ENCODE measurements at places on chromosomes 16 and 17. TPM values are rescaled to one million over a fixed set of nuclear protein-coding genes. Genes with fewer than 3 reads are reported as not detected.

- no peak for DNase-seq
Measured at GRCh38 chr17:14352136-14352535, 51.3 kb downstream of the HS3ST3B1 start.

- DNase-seq, result no peak
Measured at GRCh38 chr16:89006036-89006752, 29.2 kb upstream of the CBFA2T3 start.

DNA sequence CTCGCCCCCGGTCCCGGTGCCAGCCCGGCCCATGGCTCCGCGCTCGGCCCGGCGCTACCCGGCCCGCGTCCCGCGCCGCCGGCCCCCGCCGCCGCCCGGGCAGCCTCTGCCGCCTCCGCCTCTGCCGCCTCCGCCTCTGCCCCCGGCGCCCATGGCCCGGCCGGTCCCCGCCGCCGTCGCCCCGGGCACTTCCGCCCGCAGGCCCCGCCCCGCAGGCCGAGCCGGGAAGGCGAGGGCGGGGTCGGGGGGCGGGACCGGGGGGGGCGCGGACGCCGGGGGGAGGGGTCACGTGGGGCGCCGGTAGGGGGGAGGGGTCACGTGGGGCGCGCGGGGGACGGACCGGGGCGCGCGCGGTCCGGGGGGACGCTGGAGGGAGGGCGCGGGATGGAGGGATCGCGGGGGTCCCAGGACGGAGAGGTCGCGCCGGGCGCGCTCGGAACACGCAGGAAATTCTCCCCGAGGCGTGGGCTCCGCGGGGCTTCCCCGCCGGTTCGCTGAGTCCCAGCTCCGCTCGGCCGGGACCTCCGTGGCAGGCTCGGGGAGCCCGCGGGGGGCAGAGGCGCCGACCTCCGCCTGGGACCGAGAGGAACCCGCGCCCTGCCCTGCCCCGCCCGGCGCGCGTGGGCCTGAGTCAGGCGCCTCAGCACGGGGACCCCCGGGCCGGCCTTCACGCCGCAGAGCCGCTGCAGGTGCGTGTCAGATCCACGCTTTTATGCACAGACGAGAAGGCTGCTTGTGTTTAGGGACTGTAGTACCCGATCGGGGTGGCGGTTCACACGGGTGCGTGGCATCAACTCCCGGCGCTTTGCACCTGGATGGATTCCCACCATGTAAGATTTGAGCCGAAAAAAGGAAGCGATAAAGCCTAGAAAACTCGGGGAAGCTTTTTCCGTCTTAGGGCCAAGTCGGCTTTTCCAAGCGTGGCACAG is at the start of gene PGAP6:
Gene PGAP6 (minus strand): TSS at position 190 of the 929 bp plus-strand sequence. CDS start 157 bp downstream, at position 33.
- peak; percentile 67 for DNase-seq

- no peak for DNase-seq
Measured at GRCh38 chr16:57993438-57993837, 7.0 kb downstream of the ZNF319 start.

- no peak for DNase-seq
Measured at GRCh38 chr16:24085666-24086065, 170.5 kb upstream of the CACNG3 start.

- DNase-seq, result no peak
Measured at GRCh38 chr16:14378131-14378551, 251.9 kb downstream of the PARN start.

GRCh38 chr16:31135535-31136286 is at the start of gene PRSS8:
TSS of gene PRSS8 (minus strand) at chr16:31135727. CDS start at chr16:31135498, 229 bp downstream.
- no peak for DNase-seq

DNA sequence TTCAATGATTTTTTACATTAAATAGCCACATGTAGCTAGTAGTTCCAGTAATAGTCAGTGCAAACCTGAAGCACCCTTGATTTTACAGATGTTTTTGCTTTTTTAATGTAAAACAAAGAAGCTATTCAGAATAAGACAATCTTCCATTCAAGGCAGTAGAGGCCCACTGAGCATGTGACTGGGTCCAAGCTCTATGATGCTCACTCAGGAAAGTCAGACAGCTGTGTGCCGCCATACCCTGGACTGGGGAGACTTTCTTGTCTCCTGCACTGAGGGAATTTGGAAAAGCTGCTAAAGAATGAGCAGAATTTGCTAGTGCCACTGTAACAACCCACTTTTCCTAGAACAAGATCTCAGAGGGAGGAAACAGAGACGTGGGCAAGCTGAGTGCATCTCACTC is 11.5 kb downstream of the CENPN start:
- no peak for DNase-seq

DNA sequence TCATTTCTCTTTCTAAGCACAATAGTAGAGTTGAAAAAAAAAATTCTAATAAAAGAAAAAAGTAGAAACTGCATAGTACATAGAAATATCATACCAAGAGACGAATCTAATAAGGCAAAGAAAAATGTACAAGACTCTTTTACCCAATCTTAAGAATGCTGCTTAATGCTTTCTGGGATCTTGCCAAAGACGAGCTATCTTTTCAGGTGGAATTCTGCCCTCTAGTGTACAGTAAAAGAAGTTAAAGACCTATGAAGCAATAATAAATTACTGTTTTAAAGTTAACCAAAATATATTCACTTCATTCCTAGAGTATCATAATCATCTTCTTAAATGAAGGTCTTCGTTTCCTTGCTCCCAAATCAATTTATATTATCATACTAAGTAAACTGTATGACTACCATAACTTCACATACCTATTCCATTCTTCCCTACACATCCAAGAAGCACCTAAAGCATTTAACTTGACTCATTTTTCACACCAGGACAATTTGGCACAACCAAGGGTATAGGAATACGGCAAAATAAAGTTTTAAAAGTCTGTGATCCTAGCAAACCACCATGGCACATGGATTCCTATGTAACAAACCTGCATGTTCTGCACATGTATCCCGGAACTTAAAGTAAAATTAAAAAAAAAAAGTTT is 47.7 kb downstream of the CFDP1 start:
- no peak for DNase-seq

DNA sequence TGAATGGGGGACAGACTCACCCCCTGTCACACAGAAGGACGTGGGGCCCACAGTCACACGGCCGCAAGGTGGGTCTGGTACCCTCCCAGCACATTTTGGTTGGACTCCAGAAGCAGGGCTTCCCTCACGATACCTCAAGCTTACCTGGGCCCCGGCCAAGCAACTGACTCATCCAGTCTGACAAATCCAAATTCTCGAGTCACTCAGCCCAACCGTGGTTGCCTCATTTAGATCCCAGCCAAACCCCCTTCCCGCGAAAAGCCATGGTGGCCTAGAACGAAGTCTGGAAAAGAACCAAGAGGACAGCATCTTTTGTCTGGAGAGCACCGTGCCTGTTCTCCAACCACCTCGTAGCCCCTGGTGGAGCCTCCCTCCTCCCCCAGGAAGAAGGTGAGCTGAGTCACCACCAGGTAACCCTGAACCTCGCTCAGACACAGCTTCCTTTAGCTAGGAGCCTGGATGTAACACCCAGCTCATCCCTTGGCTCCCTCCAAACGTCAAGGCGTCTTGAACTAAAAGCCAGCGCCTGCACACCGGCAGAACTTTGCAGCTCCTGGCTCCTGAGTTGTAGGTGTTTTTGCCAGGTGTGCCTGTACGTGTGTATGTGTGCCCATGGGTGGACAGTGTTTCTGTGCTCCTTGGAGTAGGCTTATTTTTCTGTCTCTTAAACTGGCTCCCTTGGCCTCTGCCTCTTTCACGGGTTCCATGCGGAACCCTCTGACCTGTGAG is 78.9 kb downstream of the CMIP start:
- DNase-seq, result no peak

DNA sequence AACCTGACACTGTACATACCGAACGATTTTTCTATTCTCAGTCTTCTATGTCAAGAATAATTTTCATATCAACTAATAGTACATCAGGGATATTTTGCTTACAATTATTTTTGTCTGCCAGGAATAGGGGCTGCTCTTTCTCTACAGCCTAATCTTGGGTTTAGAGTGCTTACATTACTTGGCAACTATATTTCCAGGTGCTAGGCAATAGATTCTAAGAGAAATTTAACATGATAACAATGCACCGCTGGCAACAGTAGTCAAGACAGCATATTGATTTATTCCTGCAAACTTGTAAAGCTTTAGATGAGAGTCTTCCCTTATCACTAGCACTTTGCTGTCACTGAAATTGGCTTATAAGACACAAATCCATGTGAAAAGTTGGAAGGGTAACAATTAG is 935.9 kb downstream of the CDH11 start:
- DNase-seq, result no peak

OSGIN1 gene
- total RNA-seq, result 12.3 TPM

TEKT3 gene
- total RNA-seq, result 52.0 TPM

Data from testis (tissue), 5 donors.